ENCODE measurements at places on chromosomes 5 and 9.

- no peak for DNase-seq
Observed at GRCh38 chr5:152844713-152845112, 439.6 kb upstream of the NMUR2 start.

GRCh38 chr5:2014058-2014610 is 131.4 kb upstream of the IRX4 start:
- DNase-seq = no peak

DNA sequence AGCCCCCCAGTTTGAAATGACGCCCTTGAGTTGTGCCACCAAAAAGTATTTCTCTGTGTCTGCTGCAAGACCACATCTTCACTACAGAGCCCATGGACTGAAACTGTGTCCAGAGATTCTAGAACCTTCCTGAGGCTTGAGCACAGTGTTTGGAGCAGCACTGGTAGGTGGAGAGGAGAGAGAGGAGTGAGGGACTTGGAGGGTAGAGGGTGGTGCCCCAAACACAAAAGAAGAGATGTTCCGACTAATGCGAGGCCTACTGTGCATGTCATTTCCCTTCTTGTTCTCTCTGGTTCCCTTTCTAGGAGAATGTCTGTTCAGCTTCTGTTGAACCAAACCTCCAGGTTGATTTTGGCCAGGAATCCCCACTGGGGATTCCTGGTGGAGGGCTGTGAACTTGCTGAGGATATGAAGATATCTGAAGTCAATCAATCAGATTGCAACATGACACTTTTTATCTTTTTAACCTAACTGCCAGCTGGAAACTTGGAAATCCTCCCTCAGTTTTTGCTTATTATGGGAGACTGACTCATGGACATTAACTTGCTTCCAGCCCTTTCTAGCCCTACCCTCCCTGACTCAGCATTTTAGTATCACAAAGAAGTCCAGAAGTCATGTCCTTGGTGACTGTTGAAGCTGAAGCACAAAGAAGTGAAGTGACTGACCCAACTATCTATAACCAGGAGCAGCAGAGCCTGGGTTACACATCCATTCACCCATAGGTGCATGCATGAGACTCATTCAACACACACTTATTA is 154.5 kb downstream of the NR3C1 start:
- DNase-seq = no peak

- DNase-seq = no peak
Observed at GRCh38 chr9:137396227-137396626, 26.7 kb downstream of the EXD3 start.

GRCh38 chr9:104765138-104765537 is 1.2 kb downstream of the NIPSNAP3B start:
- no peak for DNase-seq

GRCh38 chr5:56514245-56514644 is 281.1 kb upstream of the ANKRD55 start:
- DNase-seq = no peak

DNA sequence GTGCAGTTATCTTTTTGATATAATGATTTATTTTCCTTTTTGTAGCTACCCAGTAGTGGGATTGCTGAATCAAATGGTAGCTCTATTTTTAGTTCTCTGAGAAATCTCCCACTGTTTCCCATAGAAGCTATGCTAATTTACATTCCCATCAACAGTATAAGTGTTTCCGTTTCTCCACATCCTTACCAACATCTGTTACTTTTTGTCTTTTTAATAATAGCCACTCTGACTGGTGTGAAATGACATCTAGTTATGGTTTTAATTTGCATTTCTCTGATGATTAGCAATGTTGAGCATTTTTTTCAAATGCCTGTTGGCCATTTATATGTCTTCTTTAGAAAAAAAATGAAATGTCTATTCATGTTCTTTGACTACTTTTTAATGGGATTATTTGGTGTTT is 94.7 kb downstream of the SERINC5 start:
- DNase-seq = no peak

DNA sequence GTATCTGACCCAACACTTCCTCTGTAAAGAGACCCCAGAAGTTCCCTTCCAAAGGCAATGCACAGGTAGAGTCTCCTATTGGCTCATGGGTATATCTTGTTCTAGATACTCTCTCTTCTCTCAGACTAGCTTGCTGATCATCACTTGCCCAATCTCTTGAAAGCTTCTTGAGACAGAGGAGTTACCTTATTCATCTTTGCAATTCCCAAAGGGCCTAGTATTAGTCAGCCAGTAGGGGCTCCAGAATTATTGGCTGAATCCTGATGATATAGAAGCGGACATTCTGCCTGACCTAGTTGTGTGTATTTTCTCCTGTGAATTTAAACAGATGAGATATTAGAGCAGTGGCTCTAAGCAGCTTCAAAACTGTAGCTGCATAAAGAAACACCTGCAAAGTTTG is 304.0 kb upstream of the KLF4 start:
- no peak for DNase-seq

- no peak for DNase-seq
Observed at GRCh38 chr9:80076162-80076561, 504.4 kb downstream of the TLE4 start.
